ENCODE measurements at places on chromosomes 6 and 20.
A peak's percentile ranks its signal among the peaks of the same experiment; 100 is the strongest.

GRCh38 chr20:48801197-48801596 is 26.6 kb downstream of the PREX1 start:
- no peak for DNase-seq

GRCh38 chr6:66568271-66568670 is 861.2 kb upstream of the EYS start:
- no peak for DNase-seq

DNA sequence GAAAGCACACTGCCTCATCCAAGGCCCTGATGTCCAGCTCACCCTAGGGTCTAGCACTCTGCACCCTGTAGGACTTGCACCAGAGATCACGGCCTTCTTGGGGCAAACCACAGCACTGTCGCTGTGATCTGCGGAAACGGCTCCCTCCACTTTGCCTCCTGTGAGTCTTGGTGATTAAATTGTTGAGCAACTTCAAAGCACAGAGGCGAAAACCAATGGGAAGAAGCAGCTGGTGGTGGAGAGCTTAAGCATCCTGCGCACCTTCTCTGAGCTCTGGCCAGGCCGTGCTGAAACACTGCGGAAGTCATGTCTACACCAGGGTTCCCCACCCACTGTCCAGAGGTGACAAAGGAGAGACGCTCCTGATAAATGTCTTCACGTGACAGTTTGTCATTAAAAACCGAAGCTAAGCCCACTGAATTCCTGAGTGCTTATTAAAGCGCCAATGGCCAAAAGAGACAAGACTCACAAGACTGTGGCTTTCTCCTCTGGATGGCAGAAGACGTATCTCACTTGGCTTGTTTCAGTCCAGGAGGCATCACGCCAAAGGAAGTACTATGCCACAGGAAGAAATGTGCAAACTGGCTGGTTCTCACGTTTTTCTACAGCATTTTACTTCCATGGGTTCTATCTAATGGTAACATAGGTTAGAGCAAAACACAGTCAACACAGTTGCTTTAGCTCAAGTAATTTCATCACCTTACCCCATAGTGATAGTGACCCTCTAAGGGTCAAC is 3.1 kb downstream of the RAMACL start:
- no peak for DNase-seq

- no peak for DNase-seq
These were observed 271.5 kb upstream of the KCNQ5 start for GRCh38 chr6:72350296-72350881.

- DNase-seq = no peak
These were observed 41.8 kb upstream of the BACH2 start for GRCh38 chr6:90338409-90338808.

DNA sequence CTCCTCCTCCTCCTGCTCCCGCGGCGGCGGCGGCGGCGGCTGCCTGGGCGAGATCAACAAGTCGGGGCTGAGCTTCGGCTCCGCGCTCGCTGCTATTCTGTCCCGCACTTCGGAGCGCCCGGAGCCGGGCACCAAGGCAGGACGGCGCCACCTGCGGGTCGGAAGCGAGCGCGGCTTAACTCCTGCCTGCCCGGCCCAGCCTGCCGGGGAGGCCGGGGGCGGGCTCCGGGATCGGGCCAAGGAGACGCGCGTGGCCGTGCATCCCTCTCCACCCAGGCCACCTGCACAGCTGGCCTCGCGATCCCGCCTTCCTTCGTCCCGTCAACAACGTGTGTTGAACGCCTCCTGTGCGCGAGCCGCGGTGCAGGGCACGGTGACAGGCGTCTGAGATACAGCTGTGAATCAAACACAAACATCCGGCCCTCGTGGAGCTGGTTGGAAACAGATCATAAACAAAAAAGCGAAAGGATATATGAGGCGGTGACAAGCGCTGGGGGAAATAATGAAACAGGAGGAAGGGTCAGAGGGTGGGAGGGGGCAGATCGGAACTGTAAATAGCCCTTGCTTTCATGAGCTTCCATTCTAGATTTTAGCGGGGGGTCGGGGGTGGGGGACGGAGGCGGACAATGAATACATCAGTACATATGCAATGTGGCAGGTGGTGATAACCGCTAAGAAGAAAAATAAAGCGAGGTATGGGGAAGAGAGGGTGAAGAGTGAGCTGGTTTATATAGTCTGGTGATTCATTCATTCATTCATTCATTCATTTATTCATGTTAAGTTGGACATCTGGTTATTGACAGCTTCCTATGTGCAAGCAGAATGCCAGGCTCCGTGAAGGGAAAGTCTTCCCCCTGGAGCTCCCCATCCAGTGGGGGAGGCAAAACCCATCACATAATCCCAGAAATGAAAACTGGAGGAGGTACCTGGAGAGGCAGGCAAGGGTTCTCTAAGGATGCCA is 2.0 kb upstream of the KCNB1 start:
- peak; percentile 65 for DNase-seq

GRCh38 chr6:156918647-156919046 is 141.5 kb downstream of the ARID1B start:
- no peak for DNase-seq

- peak; percentile 98 for DNase-seq
These were observed 17.4 kb downstream of the MYLK4 start for GRCh38 chr6:2733324-2733723.

- DNase-seq = no peak
These were observed 492.0 kb upstream of the SULF2 start for GRCh38 chr20:48277266-48277665.

- DNase-seq = no peak
These were observed 580.7 kb downstream of the LMBRD1 start for GRCh38 chr6:69216127-69216526.

DNA sequence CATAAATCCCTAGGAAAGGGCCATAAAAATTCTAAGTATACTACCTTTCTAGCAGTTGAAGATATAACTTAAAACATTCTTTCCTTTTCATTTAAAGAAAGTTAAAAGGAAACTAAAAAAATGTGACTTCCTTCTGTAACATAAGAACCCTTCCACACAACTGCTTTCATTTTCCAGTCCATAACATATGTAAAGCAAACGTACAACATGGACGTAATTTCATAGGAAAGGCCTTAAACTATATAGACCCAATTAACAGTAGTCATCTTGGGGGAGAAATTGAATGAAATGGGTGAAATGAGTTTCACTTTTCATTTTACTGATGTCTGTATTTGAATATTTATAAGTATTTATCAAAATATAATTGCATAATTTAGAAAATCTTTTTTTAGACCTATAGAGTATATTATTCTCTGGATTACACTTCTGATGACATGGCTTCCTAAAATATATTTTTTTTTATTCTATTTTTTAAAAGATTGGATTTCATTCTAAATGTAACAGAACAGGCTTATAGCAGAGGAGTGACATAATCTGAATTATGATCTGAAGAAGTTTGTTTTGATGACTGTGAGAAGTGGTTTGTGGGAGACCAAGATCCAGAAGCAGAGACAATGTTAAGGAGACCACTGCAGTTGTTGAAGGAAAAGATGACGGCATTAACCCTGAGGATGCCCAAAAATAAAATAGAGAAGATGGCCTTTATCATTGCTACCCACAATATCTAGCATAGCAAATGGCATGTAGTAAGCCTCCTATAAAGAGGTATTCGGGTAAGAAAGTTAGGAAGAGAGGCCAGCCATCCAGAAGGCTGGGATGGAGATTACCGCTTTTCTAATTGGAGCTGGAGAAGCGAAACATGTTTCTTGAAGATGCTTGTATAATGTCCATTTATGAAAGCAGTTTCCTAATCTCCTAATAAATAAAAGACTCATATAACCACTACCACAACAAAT is 260.4 kb downstream of the PTPRK start:
- DNase-seq = no peak

DNA sequence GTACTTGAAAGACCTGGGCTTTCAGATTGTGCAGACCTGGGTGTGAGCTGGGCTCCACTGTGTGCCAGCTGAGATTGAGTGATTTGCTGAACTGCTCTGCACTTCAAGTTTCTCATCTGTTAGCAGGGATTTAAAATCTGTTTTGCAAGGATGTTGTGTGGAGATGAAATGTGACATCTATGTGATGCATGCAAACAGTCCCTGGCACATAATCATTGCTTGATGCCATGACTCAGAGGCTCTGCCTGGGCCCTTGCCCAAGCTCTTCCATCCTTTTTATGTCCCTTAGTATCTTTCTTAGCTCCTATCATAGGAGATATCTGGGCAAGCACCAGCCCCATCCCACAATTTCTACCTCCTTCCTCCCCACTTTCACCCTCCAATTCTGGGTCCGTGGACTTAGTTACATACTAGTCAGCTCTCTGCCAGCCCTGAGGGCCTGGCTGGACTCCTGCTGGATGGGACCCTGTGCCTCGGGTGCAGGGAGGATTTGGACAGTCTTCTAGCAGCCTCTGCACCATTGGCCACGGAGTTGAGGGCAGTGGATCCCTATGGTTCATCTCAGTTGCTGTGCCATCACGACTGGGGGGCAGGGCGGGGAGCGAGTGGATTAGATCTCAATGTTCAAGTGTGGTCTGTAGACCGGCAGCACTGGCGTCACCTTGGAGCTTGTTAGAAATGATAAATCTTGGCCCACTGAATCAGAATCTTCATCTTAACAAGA is 103.6 kb downstream of the MAP3K7 start:
- no peak for DNase-seq

DNA sequence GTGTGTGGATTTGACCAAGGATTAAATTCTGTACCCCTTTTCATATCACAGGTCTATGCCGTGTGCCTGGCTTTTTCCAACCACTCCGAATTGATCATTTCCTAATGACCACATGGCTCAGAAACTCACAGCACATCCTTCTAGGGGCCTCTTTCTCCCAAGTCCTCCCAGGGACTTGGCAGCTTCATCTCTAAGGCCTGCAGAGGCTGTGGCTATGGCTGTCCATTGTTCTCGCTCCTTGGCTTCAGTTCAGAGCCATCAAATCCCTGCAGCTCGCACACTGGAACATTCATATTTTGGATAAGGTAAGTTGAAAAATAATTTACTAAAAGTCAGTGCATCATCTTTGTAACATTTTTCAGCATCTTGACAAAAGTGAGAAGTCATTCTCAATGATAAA is 497.2 kb upstream of the CDH4 start:
- DNase-seq = no peak

DNA sequence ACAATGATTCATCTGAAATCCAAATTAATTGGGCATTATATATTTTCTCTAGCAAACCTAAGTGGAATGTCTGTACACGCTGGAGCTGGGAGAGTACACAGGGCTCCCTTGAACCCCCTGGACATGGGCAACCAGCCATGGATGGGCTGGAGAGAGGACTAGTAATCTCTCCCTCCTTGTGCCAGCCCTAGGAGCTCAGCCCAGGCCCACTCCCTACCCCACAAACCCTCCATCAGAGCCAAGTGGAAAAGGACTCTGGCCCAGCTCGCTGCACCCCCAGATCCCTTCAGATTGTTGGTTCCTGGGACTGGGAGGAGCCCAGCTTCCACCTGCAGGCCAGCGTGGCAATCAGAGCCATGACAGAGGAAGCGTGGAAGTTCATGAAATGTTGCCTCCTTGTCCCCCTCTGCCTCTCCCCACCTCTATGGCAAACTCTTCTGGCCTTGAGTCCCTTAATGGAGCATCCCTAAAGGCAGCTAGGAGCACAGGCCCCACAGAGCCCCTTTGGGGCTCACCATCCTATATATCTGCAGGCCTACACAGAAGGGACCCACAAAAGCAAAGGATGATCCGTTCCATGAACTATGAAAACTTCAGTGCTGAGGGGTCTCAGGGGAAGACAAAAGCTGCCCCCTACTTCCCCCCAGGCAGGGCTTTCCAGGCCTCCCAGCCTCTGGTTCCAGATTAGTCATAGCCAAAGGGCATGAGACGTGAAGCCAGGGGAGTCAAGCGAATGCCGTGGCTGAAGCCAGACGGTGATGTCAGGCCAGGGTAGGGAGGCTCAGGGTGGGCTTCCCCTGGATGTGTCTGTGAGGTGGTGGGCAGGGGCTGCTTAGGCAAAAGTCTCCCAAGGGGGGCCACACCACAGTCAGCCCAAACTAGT is 126.4 kb upstream of the MAFB start:
- no peak for DNase-seq

DNA sequence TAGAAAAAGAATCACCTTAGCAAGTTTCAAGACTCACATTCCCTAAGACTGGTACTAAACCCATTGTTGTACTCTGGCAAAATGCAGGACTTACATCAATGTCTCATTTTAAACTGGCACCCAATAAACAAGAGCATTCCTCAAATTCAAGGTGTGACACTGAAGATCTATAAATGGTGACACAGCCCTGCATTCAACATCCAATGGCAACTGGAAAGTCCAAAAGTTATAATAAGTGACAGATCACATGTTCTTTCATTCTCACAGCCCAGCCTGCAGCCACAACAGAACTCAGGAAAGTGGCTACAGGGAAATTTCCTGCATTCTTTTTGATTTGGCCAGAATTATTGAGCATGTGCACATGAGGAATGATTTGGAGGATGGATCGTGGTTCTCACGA is 57.5 kb downstream of the MBOAT1 start:
- DNase-seq = no peak

GRCh38 chr6:88513920-88514319 is 347.8 kb upstream of the CNR1 start:
- DNase-seq = no peak

- DNase-seq = no peak
These were observed 615.3 kb upstream of the BTBD3 start for GRCh38 chr20:11302436-11302835.

- no peak for DNase-seq
These were observed 35.2 kb downstream of the PLEKHG1 start for GRCh38 chr6:150634964-150635292.

DNA sequence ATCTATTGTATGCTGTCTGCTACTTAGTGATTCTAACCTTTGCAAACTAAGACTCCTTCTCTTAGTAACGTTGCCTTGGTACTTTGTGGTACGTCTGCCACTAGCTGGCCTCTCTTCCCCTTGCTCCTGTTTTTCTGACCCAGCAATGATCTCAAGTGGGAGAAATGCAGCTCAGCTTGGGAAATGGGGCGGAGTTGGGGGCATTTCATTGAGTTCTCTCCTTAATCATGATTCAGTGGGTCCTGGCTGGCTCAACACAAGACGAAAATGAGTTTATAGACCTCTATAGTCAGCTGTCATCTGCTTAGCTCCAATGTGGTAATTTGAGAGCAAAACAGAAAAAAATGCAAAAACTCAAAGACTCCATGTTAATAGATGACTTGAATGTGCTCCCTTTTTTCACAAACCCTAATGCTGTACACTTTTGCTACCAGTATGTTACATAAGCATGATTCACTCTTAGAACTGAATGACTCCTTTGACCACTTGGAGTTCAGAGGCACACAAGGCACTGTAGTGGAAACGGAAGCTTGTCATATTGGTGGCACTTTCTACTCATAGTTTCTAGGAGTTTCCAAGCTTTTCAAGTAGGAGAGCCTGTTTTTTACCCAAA is 55.3 kb upstream of the SOX4 start:
- no peak for DNase-seq

DNA sequence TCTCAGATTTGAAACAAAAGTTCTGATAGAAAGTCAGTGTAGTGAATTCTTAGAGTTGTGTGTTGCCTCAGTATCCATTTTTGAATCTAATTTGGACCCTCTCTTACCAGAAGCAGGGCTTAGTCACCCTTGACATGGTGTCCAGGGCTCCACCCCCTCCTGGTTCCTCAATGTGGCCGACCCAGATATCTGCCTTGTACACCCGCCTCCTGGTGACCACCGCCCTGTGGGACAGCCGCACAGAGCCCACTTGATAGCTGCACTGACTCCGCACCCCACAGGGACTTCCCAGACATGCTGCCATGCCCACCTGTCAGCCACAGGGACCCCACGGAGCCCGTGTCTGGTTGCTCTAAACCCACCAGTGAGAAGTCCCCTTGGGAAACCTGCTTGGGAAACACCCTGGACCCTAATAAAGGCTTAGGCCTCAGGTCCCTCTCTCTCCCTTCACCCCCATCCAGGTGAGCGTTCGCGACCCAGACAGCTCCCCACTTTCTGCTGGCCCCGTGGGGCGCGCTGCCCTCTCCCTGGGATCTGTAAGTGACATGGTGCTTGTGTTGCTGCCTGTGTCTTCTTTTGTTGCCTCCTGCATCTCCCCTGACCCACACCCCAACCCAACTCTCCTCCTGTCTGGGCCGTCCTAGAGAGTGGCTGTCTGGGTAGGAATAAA is 47.2 kb upstream of the SYNDIG1 start:
- no peak for DNase-seq
